ENCODE measurements at places on chromosomes 7 and 10. TPM values are rescaled to one million over a fixed set of nuclear protein-coding genes. Genes with fewer than 3 reads are reported as not detected.
A peak's percentile ranks its signal among the peaks of the same experiment; 100 is the strongest.

SLC39A12 gene
- polyA plus RNA-seq, result not detected

CCDC3 gene
- polyA plus RNA-seq, result 14.9 TPM

TAX1BP1 gene
- 111 TPM for polyA plus RNA-seq

ANKRD61 gene
- polyA plus RNA-seq, result 0.61 TPM

KIF11 gene
- polyA plus RNA-seq, result 38.4 TPM

GRCh38 chr10:112332509-112333228 lies 41.2 kb upstream of the ACSL5 start:
- DNase-seq, result no peak

DNA sequence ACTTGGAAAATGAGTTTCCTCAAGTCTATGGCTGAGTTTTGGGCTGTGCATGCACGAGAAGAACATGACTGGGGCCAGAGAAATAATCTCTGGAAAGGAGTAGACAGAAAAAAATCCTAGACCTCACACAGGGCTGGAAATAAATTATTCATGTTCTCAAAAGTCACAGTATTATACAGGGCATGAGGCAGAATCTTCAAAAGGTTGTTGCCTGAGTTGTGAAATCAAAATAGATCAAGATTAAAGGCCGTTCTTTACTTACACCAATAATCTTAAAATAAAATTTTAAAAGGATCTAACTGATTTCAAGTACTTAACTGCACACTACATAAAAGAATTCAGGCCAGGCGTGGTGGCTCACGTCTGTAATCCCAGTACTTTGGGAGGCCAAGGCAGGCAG lies 14.1 kb upstream of the CREM start:
- DNase-seq, result no peak

DNA sequence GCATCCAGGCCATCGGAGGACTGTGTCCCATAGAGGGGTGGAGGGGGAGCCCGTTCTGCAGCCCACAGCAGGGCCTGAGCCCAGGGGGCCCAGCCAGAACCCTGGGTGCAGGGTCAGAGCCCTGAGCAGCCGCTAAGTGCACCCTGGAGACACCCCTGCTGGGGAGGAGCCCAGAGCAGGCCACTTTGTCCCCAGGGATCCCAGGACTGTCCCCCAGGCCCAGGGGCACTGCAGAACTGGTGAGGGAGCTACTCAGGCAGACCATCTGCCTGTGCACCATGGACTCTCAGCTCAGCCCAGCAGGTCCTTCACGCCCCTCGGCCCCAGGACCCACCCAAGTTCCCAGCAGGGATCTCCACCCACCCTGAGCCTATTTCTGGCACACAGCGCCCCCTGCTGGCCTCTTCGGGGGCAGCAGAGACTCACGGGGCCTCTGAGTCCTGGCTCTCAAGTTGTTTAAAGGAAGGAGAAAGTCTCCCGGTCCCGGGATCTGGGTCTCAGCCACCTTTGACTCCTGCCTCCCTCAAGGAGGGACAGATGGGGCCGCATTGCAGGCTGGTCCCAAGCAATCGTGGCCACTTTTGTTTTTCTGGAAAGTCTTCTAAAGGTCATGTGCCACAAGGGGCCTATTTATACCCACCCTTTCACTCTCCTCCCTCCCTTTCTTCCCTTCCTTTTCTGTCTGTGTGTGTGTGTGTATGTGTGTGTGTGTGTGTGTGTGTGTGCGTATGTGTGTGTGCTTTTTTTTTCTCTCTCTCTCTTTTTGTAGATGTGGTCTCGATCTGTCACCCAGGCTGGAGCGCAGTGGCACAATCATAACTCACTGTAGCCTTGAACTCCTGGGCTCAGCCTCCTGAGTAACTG lies 90.3 kb downstream of the MYL10 start:
- peak; percentile 51 for DNase-seq

DNA sequence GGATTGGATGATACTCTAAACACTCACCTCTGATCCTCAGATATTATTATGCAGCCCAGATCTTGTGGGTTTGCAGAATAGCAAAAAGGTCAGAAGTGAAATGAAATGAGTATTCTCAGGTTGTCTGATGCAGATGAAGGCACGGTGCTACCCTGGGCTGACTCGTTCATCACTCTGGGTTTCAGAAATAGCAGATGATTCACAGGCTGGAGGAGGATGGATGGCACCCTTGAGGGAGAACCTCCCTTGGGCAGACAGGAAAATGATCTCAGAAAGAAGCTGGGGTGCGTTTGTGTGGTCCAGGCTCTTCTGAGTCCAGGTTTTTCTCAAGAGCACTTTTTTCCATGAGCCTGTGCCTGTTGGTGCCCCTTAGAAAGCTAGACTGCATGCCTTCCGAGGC lies 515.8 kb upstream of the MKI67 start:
- DNase-seq, result no peak

GRCh38 chr10:6039711-6040110 lies 22.5 kb downstream of the IL2RA start:
- DNase-seq, result no peak

Measured in right renal pelvis (tissue), 4 donors.